ENCODE measurements at places on chromosomes 1 and 21.

DNA sequence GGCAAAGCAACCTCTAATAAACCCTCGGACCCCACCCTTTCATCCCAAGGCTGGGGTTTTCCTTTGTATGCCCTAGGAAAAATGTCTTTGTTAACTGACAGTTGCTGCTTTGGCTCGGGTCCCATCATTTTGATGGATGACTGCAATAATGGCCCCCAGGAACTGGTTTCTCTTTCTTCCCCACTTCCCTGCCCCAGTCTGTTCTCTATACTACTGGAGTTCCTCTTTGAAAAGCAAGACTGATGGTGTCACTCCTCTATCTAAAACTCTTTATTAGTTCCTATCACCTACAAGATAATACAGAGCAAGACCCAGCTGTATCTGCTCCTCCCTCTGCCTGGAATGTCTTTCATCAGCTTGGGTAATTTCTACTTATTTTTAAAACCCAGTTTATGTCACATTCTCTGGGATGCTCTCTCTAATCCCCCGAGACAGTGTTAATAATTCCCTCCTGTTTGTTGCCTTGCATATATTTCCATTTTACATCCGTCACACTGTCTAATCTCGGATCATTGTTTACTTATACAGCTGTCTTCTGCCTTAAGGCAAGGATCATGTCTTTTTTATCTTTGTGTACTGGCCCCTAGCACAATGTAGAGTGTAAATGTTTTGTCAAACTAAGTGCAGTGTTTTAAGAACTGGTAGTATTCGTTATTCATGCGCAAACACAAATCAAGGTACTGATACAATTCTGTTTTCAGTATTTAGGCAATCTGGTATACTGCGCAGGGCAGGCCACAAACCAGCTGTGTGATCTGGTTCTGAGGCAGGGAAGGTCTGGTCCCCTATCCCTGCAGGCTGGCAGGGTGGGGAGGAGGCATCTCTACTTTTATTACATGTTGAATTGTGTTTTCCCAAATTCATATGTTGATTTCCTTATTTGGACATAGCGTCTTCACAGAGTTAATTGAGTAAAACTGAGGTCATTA lies 16.1 kb downstream of the SLAMF1 start:
- DNase-seq: peak; percentile 68

GRCh38 chr1:2786329-2787162 lies 14.9 kb downstream of the TTC34 start:
- peak; percentile 43 for DNase-seq

DNA sequence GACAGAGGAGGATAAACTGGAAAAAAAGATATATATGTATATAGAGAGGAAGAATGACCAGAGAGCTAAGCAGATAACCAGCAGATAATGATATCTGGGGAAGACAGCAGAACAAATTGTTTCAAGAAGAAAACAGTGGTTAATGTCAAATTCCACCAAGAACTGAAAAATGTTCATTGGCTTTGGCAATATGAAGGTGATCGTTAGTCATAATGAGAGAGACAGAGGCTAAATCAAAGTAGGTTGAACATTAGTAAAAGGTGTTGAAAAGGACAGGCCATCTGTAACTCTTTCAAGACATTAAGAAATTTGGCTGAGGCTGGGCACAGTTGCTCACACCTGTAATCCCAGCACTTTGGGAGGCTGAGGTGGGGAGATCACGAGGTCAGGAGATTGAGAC lies 25.3 kb upstream of the CR2 start:
- no peak for DNase-seq

GRCh38 chr1:182293119-182293589 lies 98.4 kb downstream of the GLUL start:
- no peak for DNase-seq

GRCh38 chr21:36882776-36883175 lies 83.7 kb downstream of the HLCS start:
- no peak for DNase-seq

DNA sequence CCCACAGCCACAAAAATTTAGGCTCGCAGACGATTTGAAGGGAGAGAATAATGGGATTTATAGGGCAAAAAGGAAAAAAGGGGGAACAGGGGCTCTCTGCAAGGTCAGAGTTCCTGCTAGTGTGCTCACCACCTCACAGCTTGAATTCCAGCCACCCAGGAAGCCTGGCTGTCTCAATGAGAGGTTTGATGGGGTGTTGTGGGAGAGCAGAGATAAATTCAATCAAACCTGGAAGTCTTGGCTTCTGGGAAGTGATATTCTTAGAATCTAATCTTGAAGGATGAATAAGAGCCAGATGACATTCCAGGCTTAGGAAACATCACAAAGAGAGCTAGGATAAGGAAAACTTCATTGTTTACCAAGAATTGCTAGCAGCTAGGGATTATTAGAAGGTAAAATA lies 47.4 kb upstream of the C21orf91 start:
- no peak for DNase-seq

GRCh38 chr1:118979754-118980575 lies 8.2 kb downstream of the TBX15 start:
- DNase-seq: no peak

- no peak for DNase-seq
These were observed 151.0 kb downstream of the FMN2 start for GRCh38 chr1:240242601-240243144.

DNA sequence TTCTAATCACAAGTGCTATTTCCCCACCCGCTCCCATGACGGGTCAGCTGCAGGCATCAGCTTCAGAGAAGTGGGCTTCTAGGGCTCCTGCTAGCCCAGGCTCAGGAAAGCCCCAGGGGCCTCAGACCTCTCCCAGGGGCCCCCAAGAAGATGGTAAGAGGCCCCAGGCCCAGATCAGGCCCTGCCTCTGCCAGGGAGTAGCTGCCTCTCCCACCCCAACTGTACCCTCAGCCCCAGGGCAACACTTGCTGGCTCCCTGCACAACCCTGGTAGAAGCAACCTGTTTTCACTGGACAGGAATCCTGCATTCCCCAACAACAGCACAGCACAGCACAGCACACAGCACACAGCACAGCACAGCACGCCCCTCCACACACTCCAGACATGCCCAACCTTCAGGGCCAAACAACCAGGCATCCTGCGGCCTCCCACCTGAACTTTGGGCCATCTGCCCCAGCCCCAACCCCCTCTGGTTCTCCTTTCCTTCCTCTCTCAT lies 6.5 kb downstream of the BLACAT1 start:
- DNase-seq: no peak

GRCh38 chr1:214719207-214719606 lies 116.2 kb downstream of the CENPF start:
- DNase-seq: no peak

- peak; percentile 99 for DNase-seq
These were observed 5.1 kb downstream of the ZC3H12A start for GRCh38 chr1:37479255-37480124.

DNA sequence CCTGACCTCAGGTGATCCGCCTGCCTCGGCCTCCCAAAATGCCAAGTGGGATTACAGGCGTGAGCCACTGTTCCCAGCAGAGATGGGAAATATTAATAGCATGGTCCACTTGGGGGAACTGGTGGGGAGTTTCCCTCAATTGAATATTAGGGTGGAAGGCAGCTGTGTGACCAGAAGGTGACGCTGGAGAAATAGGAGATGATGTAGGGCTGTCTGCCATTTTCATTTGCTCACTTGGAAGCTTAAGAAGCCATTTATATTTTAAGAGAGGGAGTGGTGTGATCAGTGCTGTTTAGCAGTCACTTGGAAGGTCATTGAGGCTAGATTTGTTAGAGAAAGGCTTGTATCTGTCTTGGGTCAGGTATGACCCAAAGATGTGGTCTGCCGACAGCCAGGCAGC lies 19.9 kb downstream of the KDM4A start:
- DNase-seq: no peak

DNA sequence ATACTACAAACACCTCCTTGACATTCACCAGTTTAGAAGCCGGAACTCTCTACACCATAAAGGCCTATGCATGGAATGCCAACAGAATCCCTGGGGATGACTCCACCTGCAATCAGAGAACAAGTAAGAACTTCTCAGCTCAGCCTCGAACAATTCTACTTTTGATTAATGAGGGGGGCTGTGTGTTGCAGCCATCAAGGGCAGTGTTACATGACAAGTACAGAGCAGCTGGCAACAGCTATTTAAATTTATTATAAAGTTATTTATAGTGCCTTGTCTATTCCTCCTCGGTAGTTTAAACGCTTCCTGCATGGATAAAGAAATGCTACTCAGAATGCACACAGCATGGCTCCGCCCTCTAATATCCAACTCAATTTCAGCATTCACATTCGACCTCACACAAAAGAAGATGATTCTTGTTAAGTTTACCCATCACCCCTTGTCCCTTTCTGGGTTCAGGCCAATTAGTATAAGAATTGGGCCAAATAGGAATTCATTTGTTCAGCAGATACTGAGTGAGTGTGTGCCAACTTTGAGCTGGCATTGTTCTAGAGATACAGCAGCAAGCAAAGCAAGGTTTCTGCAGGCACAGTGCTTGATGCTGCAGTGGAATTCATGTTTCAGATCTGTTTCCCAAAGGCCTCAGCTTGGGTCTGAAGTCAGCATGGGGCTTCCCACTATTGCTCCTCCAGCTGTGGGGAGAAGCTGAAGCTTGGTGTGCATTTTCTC lies 6.4 kb downstream of the FNDC7 start:
- no peak for DNase-seq

DNA sequence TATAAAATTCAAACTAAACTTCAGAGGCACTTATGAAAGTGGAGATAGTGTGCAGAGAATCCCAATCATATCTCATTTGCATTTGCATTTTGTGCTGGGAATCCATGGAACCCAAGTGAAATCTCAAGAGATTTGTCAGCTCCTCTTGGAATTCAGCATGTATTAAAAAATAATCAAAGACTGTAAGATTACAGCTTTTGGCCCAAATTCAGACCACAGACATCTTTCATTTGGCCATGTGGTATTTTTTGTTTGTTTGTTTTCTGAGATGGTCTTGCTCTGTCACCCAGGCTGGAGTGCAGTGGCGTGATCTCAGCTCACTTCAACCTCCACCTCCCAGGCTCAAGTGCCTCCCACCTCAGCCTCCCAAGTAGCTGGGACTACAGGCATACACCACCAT lies 3.8 kb upstream of the CACYBP start:
- DNase-seq: no peak

- peak; percentile 69 for DNase-seq
These were observed 59.3 kb downstream of the PLPP3 start for GRCh38 chr1:56520016-56520601.

DNA sequence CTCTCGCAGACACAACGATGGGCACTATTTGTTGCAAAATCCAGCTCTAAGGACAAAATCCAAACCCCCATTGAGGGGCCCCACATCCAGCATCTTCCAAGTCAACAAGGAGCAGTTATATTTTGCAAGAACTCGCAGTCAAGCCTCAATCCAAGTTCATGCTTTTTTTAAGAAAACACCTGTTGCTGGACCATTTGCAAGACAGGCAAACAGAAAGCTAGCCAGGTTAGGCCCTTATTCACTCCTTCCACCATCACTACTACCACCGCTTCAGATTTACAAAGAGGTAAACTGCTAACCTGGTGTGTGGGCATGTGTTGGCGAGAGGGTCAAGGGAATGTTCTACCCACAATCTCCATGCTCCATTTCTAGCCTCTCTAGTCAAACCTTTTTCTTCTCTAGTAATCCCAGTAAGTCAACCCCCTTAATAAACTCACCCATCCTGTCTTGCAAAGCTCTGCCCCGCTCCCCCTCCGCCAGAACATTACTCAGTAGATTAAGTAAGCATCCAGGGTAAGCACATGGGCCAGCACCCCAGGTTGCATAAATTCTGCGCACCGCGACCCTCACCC lies 703 bp downstream of the ERI3 start:
- DNase-seq: no peak

GRCh38 chr1:221911714-221912113 lies 169.8 kb upstream of the DUSP10 start:
- no peak for DNase-seq

DNA sequence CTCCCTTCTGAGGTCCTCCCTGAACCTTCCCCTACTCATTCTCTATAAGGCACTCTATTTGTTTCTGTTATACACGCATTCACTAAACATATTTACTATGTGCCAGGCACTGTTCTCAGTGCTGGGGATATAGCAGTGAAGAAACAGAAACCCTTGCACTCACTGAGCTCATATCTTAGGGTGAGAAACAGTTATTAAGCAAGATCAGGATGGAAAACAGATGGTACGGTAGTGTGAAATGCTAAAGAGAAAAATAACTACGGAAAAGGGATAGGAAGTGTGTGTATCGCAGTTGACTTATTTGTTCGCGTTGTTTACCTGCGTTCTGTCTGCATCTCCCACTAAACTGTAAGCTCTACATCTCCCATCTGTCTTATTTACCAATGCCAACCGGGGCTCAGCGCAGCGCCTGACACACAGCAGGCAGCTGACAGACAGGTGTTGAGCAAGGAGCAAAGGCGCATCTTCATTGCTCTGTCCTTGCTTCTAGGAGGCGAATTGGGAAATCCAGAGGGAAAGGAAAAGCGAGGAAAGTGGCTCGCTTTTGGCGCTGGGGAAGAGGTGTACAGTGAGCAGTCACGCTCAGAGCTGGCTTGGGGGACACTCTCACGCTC lies 572 bp downstream of the CYB5RL start:
- peak; percentile 32 for DNase-seq

GRCh38 chr1:99766378-99766800 lies at the start of gene FRRS1:
FRRS1 (minus strand) TSS chr1:99766635; CDS start chr1:99748768, 17,867 bp downstream.
- DNase-seq: peak; percentile 89

DNA sequence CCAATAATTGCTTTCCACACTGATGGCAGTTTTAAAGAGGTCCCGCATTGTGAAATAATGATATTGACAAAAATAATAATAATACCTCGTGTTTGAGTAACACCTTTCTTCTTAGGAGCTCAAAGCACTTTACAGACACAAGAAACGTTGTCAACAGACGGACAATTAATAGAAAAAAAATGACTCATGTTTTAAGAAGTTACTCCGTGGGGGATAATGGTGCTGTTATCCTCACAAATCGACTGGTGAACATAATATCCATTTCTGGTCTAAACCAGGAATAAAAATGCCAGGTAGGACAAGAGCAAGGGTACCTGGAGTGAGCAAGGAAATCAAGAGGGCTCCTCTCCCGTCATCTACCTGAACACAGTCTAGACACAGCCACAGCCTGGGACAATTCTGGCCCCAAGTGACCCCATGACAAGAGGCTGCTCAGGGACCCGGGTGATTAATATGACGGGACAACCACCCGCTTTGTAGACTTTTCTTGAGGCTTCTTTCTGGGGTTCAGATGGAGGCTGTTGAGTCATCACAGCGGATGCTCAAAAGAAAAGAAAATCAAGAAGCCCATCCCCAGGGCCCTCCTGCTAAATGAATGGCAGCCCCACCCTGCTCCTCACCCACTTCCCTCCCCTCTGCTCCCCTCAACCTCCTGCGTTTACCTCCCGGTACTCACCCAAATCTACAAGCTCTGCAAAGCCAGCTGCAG lies 146.2 kb upstream of the IRF2BP2 start:
- DNase-seq: no peak

- no peak for DNase-seq
These were observed 3.3 kb downstream of the AKT3 start for GRCh38 chr1:243846761-243847160.

- DNase-seq: peak; percentile 93
These were observed 241.8 kb upstream of the IRF2BP2 start for GRCh38 chr1:234851450-234852438.

- peak; percentile 4 for DNase-seq
These were observed 271.3 kb upstream of the RGS18 start for GRCh38 chr1:191886977-191887376.
